ENCODE measurements at places on chromosomes 12 and 14.

DNA sequence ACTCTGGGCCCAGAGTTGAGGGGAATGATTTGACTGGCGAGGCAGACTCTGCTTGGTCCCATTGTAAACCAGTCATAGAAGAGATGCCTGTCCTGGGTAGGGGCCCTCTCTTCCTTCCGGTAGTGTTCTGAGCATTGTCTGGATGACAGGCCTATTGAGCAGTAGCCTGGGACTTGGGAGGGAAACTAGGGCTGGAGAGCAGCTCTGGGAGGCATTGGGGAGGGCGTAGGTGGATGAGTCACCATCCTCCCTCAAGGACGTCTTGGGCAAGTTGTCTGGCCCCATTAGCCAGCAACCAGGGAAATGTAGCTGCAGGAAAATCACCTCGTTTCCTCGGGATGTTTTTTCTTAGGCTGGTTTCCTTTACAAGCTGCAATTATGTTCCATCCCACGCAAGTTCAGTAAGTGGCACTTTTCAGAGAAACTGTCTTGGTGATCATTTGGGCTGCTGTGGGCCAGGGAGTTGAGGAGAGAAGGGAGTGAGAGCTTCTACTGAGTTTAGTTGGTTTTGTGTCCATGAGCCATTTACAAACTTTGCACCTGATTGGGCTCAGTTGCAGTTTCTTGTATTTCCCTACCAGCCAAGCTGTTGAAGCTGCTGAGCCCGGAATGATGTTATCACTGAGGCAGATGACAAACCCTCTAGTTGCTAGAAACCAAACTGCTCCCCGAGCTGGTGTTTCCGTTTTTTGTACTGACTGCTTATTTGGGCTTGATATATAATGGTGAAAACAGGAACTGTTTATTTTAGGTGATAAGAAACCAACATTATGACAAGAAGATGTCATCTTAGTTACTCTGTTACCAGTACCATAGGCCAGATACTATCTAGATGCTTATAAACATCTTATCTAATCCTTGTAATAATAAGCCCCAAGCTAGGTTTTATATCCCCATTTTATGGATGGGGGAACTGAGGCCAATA lies 147.6 kb downstream of the CHST11 start:
- peak; percentile 33 for DNase-seq

DNA sequence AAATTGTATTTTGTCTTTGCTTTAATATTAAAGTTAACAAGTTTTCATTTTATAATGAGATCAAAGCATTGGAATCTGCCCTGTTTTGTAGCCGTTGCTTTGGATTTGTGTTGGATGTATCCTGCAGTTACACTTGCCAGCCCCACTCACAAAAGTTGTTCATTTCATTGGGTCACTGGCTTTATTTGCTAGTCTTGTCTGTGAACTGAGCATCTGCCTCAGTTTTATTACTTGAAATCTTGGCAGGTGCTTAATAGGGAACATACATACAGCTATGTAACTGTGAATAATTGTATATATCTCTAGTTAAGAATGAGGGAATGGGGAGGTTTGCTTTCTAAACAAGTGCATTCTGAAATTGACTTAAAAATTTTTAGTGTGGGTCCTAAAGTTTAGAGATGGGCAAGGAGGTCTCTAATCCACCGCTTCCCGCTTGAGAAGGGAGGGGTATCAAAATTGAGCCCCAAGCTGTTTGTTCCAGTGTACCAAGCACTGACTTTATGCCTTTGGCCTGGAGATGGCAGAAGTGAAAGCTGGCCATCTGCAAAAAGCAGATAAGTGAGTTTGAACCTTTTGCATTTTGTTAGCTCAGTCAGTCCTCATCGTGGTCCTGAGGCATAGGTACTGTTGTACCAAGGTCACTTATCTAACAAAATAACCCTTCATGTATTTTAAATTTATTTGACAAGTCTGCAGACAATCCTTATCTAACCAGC lies 9.3 kb downstream of the EIF5 start:
- DNase-seq: no peak

GRCh38 chr14:98374136-98374535 lies 897.9 kb downstream of the BCL11B start:
- DNase-seq: no peak

- DNase-seq: no peak
Observed at GRCh38 chr14:101628975-101629374, 67.7 kb downstream of the DIO3 start.

- peak; percentile 29 for DNase-seq
Observed at GRCh38 chr14:100058777-100059437, 6.3 kb upstream of the EVL start.

DNA sequence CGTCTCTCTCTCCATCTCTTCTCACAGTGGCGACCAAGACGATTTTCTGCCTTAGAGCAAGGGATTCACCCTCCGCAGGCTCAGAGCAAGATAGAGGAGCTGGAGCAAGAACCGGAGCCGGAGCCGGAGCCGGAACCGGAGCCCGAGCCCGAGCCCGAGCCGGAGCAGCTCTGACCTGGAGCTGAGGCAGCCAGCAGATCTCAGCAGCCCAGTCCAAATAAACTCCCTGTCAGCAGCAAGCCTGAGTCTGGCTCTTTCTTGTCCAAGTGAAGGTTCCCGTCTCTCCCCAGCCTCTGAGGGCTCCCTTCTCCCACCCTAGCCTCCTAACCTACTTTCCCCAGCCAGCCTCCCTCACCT lies 5.9 kb downstream of the LAG3 start:
- no peak for DNase-seq

- no peak for DNase-seq
Observed at GRCh38 chr14:93858896-93859295, 68.2 kb upstream of the FAM181A start.

- no peak for DNase-seq
Observed at GRCh38 chr12:49979791-49980190, 7.0 kb downstream of the AQP6 start.

Data from CD8-positive, alpha-beta T cell (primary cell).